Neural crest cell (in vitro differentiated cells): ENCODE measurements at places on chromosomes 4 and X.

GRCh38 chrX:23312136-23312535 is 22.5 kb upstream of the PTCHD1 start:
- no peaks in the 10 kb centered on the region for H3K36me3 ChIP-seq
- no peak overlapping the region for H3K4me3 ChIP-seq
- peaks cover 2% of the 10 kb centered on the region for H3K27me3 ChIP-seq
- H3K27ac ChIP-seq: no peak overlapping the region

DNA sequence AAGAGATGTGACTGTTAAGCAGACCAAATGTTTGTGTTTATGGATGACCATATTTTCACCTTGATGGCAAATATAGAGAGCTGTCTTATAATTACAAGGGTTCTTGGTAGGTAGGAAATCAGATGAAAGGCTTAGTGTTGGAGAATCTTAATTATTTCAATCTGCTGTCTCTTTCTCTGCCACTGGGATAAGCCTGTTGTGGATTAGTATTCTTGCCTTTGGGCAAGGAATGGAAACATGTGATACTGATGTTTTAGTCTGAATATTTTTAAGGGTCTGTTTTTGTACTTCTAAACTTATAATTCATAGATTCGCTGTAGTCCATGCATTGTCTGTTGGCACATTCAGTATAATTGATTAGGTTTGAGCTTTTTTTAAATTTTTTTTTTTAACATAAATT is 23.7 kb upstream of the NUDT6 start:
- no peak for DNase-seq
- no peaks in the 10 kb centered on the region for H3K4me1 ChIP-seq
- no peaks in the 10 kb centered on the region for H3K27me3 ChIP-seq
- no peak overlapping the region for H3K27ac ChIP-seq

DNA sequence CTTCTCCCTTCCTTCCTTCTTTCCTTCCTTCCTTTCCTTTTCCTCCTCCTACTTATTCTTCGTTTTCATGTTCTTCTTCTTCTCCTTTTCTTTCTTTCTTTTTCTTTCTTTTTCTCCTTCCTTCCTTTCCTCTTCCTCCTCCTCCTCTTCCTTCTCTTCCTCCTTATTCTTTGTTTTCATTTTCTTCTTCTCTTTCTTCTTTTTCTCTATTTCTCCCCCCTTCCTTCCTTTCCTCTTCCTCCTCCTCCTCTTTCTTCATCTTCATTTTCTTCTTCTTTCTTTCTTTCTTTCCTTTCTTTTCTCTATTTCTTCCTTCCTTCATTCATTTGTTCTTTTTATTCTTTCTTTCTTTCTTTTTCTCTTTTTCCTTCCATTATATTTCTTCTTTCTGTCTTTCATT is 671.6 kb downstream of the IQCM start:
- H3K4me1 ChIP-seq: peaks cover 8% of the 10 kb centered on the region
- no peaks in the 10 kb centered on the region for H3K36me3 ChIP-seq
- H3K27ac ChIP-seq: no peak overlapping the region
- H3K27me3 ChIP-seq: no peaks in the 10 kb centered on the region
- no peak for DNase-seq

- no peaks in the 10 kb centered on the region for H3K27me3 ChIP-seq
- no peaks in the 10 kb centered on the region for H3K36me3 ChIP-seq
- no peaks in the 10 kb centered on the region for H3K4me1 ChIP-seq
- H3K27ac ChIP-seq: no peak overlapping the region
- DNase-seq: no peak
These were observed 617.7 kb upstream of the SMIM31 start for GRCh38 chr4:164136180-164136616.

DNA sequence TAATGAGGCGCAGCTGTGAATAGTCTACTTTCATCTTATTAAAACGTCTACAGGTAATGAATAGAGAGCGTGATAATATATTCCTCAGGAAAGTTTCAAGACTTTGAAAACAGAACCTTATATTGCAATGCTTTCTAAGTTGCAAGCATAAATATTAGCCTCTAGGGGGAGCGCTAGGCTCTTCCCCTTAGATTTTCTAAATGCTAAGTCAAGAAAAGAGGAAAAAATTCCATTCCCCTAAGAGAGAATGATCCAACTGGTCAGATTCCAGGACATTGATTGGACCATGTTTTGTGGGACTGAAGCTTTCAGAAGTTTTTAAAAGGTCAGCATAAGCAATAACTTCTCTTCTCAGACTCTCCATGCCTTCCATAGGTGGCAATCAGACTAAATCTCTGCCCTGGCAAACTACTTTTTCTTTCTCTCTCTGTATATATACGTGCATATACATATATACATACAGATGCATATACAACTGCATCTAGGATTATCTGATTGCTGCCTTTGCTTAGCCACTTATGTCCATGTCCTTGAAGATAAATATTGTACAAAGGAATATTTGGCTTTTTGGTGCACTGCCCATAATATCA is 492.9 kb downstream of the INPP4B start:
- no peaks in the 10 kb centered on the region for H3K27me3 ChIP-seq
- no peak for DNase-seq
- H3K27ac ChIP-seq: no peak overlapping the region
- H3K36me3 ChIP-seq: no peaks in the 10 kb centered on the region
- no peak overlapping the region for H3K4me3 ChIP-seq

DNA sequence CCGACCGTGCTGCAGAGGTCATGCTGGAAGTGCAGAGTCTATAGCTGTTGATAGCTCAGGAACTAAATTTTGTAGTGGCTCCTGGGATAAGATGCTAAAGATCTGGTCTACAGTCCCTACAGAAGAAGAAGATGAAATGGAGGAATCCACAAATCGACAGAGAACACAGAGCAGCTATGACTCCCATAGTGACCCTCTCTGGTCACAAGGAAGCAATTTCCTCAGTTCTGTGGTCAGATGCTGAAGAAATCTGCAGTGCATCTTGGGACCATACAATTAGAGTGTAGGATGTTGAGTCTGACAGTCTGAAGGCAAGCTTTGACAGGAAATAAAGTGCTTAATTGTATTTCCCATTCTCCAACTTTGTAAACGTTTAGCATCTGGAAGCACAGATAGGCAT is 8.8 kb downstream of the MANBA start:
- H3K27me3 ChIP-seq: no peaks in the 10 kb centered on the region
- no peak for DNase-seq
- peaks cover 3% of the 10 kb centered on the region for H3K36me3 ChIP-seq

DNA sequence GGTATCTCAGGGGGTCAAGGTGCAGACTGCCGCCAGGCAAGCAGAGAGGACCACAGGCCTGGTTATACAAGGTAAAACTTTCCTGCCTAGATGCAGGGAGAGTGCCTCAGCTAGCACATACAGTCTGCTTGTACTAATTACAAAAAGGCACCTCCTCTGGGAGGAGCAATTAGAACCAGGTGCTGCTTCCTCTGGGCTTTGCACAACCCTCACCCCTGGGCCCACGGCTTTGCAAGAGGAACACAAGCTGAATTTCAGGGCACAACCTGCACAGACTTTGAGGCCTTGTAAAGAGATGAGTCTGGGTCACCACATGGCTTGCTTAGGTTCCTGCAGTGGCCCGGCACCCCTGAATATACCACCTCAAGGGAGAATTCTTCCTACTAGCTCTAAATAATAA is 9.2 kb upstream of the CITED1 start:
- DNase-seq: no peak
- H3K4me1 ChIP-seq: no peaks in the 10 kb centered on the region
- H3K27ac ChIP-seq: no peak overlapping the region
- H3K36me3 ChIP-seq: no peaks in the 10 kb centered on the region
- H3K4me3 ChIP-seq: no peak overlapping the region

- H3K4me3 ChIP-seq: no peak overlapping the region
- no peak overlapping the region for H3K27ac ChIP-seq
- no peak for DNase-seq
- no peaks in the 10 kb centered on the region for H3K27me3 ChIP-seq
- peaks cover 6% of the 10 kb centered on the region for H3K36me3 ChIP-seq
- H3K4me1 ChIP-seq: peaks cover 14% of the 10 kb centered on the region
These were observed 18.8 kb upstream of the FAM47E start for GRCh38 chr4:76232681-76233080.

GRCh38 chrX:139008185-139008584 is 296.7 kb upstream of the FGF13 start:
- no peak overlapping the region for H3K4me3 ChIP-seq
- H3K36me3 ChIP-seq: peaks cover 42% of the 10 kb centered on the region
- H3K4me1 ChIP-seq: peaks cover 14% of the 10 kb centered on the region

- peaks cover 13% of the 10 kb centered on the region for H3K4me1 ChIP-seq
- DNase-seq: no peak
- no peak overlapping the region for H3K4me3 ChIP-seq
- peaks cover 3% of the 10 kb centered on the region for H3K27me3 ChIP-seq
- no peak overlapping the region for H3K27ac ChIP-seq
These were observed 18.4 kb upstream of the CWH43 start for GRCh38 chr4:48967631-48968030.

- no peak overlapping the region for H3K4me3 ChIP-seq
- peaks cover 7% of the 10 kb centered on the region for H3K27me3 ChIP-seq
- no peak overlapping the region for H3K27ac ChIP-seq
- H3K36me3 ChIP-seq: no peaks in the 10 kb centered on the region
- H3K4me1 ChIP-seq: no peaks in the 10 kb centered on the region
These were observed 7.0 kb upstream of the EREG start for GRCh38 chr4:74357965-74358364.

DNA sequence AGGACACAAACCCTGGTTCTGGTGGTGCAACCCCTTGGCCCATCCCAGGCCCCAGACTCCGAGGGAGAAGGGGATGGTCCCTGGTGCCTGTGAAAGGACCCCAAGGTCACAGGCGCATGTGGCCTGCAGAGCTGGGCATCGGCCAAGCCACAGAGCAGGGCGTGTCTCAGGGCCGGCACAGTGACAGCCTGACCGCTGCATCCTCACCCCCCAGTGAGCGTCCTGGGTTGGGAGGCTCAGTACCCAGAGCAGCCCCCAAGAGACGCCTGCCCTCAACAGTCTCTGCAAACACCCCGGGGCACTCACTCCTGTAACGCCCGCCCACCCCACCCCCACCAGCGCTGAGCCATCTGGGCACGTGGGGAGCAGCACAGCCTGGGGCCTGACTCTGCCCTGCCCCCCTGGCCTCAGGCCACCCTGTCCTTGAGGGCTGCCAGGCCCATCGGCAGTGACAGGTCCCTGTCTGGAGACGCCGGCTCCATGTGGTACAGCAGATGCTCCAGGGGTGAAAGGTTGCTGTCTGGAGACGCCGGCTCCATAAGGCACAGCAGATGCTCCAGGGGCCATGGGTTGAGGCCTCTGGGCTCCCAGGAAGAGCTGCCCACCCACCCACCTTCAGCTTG is 24.5 kb upstream of the CPLX1 start:
- H3K36me3 ChIP-seq: peaks cover 5% of the 10 kb centered on the region
- DNase-seq: no peak
- no peak overlapping the region for H3K4me3 ChIP-seq
- peaks cover 6% of the 10 kb centered on the region for H3K4me1 ChIP-seq

DNA sequence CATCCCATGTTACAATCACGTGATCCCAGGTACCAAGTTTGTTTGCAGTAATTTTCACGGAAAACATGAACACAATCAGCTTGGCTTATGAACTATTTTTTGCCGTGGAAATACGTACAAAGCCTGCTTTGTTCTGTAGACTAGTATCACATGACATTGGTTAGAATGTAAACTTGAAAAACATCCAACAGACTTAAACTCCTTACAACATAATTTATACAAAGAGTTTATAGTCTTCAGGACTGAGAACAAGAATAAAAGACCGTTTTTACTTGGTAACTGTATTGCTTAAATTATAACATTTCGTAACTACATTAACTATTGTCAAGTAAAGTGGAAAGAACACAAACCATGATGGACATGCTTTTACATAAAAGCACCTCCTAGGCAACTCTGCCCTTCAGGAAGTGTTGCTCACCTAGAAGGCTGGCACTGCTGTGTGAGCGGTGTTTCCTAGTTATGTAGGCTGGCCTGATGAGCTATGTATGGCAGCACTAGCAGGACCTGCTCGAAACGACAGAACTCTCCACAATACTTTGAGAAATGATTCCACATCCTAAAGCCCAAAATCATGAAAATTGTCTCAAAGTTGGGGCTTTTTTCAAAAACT is 41.8 kb upstream of the WDR1 start:
- no peak for DNase-seq
- H3K36me3 ChIP-seq: no peaks in the 10 kb centered on the region
- H3K27me3 ChIP-seq: no peaks in the 10 kb centered on the region
- H3K27ac ChIP-seq: no peak overlapping the region
- no peak overlapping the region for H3K4me3 ChIP-seq

- no peaks in the 10 kb centered on the region for H3K27me3 ChIP-seq
- no peaks in the 10 kb centered on the region for H3K36me3 ChIP-seq
- H3K27ac ChIP-seq: no peak overlapping the region
- H3K4me1 ChIP-seq: no peaks in the 10 kb centered on the region
- no peak for DNase-seq
These were observed 38.7 kb downstream of the SLC4A4 start for GRCh38 chr4:71377561-71377960.

- no peaks in the 10 kb centered on the region for H3K27me3 ChIP-seq
- H3K4me3 ChIP-seq: no peak overlapping the region
- H3K27ac ChIP-seq: no peak overlapping the region
- DNase-seq: no peak
- H3K4me1 ChIP-seq: peaks cover under 1% of the 10 kb centered on the region
These were observed 5.9 kb upstream of the ARMCX5 start for GRCh38 chrX:102593367-102593766.

DNA sequence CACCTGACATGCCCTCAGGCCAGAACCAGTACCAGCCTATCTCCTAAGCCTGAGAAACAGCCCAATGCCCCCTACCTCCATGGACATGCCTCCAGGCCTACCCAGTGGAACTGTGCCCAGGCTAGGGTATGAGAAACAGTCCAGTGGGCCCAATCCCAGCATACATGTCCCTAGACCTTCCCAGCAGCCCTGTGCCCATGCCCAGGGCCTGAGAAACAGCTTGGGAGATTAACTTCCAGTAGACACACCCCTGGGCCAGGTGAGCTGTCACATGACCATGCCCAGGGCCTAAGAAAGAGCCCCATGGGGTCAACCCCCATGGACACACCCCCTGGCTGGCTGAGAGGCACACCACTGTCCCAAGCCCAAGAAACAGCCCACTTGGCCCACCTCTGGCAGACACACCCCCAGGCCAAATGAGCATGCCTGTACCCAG is 78.8 kb downstream of the CBR4 start:
- peaks cover 60% of the 10 kb centered on the region for H3K36me3 ChIP-seq
- no peak for DNase-seq
- no peaks in the 10 kb centered on the region for H3K4me1 ChIP-seq
- H3K27ac ChIP-seq: no peak overlapping the region
